Activated CD4-positive, alpha-beta T cell treated with anti-CD3 and anti-CD28 coated beads, Interleukin-2, Interleukin-6, amounts not matched to agents 100 ng/mL and 50 ng/mL, durations not matched to agents 16 hours and 8 hours (primary cell): ENCODE measurements at places on chromosomes 16 and 17.

- no peak for DNase-seq
Observed at GRCh38 chr16:53829186-53829747, 125.3 kb downstream of the FTO start.

GRCh38 chr16:50209546-50210265 lies 56.6 kb downstream of the TENT4B start:
- no peak for DNase-seq

DNA sequence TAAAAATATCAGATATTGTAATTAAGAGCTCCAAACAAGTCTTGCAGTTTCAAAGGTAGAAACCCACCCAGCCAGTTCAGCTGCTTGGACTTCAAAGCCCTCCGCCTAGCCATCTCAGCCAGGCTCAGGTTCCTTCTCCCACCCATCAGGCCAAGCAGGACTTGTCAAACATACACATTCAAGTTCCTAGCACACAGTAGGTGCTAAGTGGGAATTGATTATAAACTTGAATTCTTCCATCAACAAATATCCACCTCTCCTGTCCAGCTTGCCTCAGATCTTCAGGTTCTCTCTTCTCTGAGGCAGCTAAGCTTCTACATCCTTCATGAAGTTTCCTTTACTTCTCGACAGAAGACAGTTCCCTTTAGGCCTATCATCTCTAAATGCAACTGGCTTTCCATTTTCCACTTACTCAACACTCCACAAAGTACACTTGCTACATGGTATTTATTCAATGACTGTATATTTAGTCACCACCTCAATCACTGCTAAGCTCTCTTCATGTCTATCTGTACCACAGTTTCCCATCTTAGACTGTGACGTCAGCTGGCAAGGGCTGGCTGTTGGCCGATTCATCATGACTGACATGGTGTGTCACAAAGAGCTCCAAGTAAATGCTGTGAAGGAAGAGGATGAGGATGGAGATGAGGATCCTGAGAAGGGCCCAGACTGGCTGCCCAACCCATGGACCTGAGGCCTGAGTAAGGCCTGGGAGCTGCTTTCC lies 13.3 kb upstream of the COG7 start:
- DNase-seq = no peak

DNA sequence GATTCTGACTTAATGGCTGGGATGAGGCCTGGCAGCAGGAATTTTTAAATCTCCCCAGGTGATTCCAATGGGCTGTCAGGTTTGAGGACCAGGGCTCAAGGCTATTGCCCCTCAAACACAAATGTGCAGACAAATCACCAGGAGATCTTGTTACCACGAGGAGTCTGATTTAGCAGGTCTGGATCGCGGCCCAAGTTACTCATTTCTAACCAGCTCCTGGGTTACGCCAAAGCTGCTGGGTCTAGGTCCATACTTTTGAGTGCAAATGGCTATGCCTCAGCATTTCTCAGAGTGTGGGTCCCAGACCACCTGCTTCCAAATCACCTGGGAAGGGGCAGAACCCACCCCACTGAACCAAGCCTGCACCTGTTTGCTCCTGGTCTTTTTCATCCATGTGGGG lies 33.1 kb downstream of the CNGB1 start:
- DNase-seq = no peak

DNA sequence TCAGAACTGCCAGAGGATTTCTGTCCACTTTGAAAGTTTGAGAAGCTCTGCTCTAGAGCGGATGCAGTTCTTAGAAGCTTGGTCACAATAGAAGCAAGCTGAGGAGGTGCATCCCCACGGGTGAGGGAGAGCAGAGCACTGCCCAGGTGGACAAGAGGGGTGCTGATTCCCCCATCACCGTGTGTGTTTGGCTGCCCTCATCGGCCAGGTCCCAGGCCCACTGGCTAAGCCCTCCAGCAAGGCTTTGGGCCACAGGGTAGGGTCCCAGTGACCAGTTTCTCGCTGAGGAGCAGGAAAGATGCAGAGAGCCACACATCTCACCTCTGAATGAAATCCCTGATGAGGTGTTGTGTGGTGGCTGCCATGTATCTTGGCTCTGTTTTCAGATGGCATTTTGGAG lies 26.9 kb downstream of the NMT1 start:
- no peak for DNase-seq

- peak; percentile 64 for DNase-seq
Observed at GRCh38 chr17:17729620-17730249, 48.5 kb downstream of the RAI1 start.

DNA sequence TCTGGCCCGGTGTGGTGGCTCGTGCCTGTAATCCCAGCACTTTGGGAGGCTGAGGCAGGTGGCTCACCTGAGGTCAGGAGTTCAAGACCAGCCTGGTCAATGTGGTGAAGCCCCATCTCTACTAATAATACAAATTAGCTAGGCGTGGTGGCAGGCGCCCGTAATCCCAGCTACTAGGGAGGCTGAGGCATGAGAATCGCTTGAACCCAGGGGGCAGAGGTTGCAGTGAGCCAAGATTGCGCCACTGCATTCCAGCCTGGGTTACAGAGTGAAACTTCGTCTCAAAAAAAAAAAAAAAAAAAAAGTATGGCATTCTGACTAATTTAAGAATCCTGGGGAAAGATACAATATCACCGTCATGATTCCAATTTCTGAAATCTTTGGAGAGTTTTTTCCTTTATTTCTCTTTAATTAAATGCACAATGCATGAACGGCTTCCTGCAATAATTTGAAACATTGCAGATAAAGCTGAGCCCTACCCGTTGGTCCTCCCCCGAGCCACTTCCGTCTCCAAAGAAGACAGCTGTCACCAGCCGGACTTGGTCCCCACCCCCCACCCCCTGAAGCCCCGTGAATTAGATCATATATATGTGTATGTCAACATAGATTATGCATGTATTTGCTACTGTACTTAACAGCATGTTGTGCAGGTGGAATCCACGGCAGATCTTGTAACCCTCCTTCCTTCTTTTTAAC lies 142.6 kb upstream of the PLCG2 start:
- no peak for DNase-seq
